ENCODE measurements at places on chromosomes 1 and 21.

DNA sequence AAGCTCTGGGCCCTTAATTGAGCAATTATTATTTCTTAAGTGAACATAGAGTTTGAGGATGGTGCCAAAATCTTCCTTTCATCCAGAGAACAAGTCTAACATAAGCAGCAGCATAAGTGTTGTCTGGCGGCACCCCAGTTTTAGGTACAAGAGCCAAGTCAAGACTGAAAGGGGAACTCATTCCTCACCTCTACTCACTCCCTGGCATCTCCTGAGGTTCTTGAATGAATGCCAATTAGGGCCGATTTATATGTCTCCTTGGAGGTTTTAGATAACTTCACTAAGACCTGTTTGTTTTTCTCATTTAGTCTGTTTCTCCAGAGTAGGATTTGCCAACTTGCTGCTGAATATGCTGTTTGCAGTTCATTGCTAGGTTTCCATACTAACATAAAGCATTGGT, 42.6 kb upstream of the ADGRL2 start:
- no peak for DNase-seq

- DNase-seq: no peak
Observed at GRCh38 chr1:245412306-245412705, 257.5 kb downstream of the KIF26B start.

GRCh38 chr1:108832929-108833328, 24.0 kb downstream of the AKNAD1 start:
- no peak for DNase-seq

- no peak for DNase-seq
Observed at GRCh38 chr21:44424608-44425306, 30.6 kb upstream of the LRRC3 start.

Measured in nucleus accumbens (tissue), 56 donors.